NCI-H748 treated with DMSO at 0.1 percent for 48 hours (cell line): ENCODE measurements at places on chromosomes 3 and 15.

DNA sequence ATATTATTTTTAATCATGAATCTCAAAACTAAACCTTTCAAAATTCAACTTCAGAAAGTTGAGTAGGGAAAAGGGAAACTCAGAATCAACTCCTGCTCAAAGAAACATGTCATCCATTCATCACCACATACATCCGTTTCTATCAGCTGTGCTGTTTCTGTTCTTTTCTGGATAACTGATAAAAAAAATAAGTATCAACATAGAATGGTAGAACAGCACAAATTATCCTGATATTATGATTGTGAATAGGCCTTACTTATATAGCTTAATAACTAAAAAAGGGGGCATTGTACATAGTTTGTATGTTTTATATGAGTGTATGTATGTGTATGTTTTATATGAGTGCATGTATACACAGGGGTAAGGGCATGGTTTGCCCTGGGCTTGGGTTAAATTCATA lies 3.1 kb downstream of the TM4SF1 start:
- DNase-seq, result no peak

GRCh38 chr3:135091946-135092345 lies 296.9 kb downstream of the EPHB1 start:
- DNase-seq, result no peak

- DNase-seq, result no peak
These were observed 4.8 kb downstream of the VWA5B2 start for GRCh38 chr3:184234224-184234623.

GRCh38 chr3:55965776-55966175 lies 478.7 kb upstream of the WNT5A start:
- DNase-seq, result no peak

- no peak for DNase-seq
These were observed 482.2 kb downstream of the RBMS3 start for GRCh38 chr3:29763115-29763514.

GRCh38 chr15:38853608-38854007 lies 289.0 kb upstream of the RASGRP1 start:
- DNase-seq, result no peak

- no peak for DNase-seq
These were observed 15.8 kb upstream of the ARHGEF26 start for GRCh38 chr3:154105218-154105975.

GRCh38 chr15:90035840-90036230 lies 34.7 kb downstream of the ZNF710 start:
- no peak for DNase-seq

DNA sequence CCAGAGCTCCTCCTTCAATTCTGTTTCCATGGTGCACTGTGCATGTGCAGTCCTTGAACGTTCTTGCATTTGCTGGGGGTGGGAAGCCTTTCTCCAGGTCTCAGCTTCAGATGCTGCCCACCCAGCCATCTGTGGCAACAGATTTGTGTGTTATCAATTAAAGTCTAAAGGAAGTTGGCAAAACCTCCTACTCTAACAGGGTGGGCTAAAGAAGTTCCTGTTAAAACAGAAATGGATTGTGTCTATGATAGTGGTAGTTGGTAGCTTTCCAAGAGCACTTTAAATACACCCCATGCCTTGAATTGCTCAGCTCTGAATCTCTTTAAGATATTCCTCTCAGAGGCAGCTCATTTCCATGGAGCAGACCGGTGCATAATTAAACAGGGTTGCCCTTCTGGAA lies 488.0 kb upstream of the SUCLG2 start:
- DNase-seq, result no peak

GRCh38 chr3:152243721-152244516 lies 24.8 kb upstream of the MBNL1 start:
- no peak for DNase-seq

GRCh38 chr15:70098461-70099166 lies 897 bp upstream of the TLE3 start:
- DNase-seq, result peak; percentile 18

DNA sequence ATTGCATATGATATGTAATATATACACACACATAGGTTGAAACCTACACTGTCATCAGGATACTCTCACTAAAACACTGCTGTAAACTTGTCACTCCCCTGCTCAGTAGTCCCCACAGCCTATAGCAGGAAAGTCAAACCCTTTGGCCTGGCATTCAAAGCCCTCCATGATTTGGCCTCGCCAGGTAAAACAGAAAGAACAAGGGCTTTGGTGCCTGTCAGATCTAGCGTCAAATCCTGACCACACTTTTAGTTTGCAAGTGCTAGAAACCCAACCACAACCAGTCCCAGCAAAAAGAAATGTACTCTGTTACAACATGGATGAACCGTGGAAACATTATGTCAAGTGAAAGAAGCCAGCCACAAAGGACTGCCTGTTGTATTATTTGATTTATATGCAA lies 11.4 kb downstream of the CRABP1 start:
- DNase-seq, result no peak

DNA sequence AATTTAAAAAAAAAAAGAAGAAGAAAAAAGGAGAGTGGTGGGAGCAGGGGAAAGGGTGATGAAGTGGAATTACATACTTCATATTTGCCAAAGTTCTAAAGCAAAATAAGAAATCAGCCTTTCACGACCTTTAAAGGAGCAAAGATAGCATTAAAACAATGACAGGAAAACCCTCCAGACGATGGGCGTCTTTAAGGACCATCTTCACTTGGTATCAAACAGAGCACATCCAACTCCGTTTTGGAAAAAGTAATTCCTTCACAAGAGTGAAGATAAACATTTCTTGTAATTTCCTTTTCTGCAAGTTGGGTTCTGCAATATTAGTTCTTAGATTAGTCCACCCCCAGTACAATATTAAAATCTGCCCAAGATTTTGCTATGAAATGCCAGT lies 32.8 kb downstream of the FRMD4B start:
- DNase-seq, result no peak

- DNase-seq, result no peak
These were observed 244.3 kb upstream of the SLCO3A1 start for GRCh38 chr15:91609231-91609630.

GRCh38 chr3:127233371-127233770 lies 40.4 kb downstream of the PRR23E start:
- DNase-seq, result no peak

- no peak for DNase-seq
These were observed 209.7 kb downstream of the NR1D2 start for GRCh38 chr3:24154781-24155180.

DNA sequence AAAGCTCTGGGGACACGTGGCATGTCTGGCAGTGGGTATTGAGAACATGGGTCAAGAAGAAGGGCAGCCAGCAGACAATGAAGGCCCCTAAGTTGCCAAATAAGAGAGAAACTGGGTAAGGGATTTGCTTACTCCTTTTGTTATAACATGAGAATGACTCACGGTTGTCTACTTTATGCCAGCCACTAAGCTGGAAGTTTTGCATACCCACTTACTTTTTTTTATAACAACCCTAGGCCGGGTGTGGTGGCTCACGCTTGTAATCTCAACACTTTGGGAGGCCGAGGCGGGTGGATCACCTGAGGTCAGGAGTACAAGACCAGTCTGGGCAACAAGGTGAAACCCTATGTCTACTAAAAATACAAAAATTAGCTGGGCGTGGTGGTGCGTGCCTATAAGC lies 50.0 kb downstream of the DRD3 start:
- DNase-seq, result no peak

DNA sequence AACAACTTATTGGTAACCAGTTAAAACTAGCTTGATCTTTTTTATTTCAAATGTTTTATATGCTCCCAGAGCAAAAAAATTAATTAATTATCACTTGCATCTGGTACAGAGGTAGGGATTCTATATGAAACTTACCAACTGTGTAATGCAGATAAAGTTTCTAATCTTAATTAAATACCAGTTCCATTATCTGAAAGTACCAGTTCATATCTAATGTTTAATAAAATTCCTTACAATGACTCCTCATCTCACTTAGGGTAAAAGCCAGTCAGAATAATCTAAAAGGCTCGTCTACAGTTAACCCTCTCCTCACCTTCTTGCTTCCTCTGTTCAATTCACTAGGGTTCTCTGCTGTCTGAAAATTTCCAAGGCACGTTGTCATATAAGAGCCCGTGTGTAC lies 384.8 kb downstream of the RBMS3 start:
- no peak for DNase-seq

DNA sequence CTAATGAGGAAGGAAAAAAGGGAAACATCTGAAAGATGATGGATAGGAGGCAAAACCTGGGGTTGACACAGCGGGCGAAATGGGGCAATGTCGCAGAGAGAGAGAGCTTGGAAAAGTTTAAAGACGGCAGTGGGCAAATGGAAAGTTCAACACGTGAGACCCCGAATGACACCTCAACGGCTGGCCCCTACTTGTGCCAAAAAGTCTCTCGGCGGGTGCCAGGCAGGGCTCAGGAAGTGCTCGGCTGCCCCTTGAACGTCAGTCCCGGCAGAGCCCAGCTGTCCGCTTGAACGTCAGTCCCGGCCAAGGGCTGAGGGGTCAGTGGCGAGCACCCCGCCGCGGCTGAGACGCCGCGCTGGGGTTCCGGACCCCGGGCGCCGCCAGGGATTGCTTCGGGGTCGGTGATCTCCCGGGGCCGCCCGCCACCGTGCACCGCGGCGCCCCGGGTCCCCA lies 658 bp downstream of the EOGT start:
- DNase-seq, result no peak

- DNase-seq, result peak; percentile 84
These were observed 101.2 kb downstream of the TLE3 start for GRCh38 chr15:69996321-69997160.

- no peak for DNase-seq
These were observed 117.2 kb downstream of the THRB start for GRCh38 chr3:24377218-24377993.

DNA sequence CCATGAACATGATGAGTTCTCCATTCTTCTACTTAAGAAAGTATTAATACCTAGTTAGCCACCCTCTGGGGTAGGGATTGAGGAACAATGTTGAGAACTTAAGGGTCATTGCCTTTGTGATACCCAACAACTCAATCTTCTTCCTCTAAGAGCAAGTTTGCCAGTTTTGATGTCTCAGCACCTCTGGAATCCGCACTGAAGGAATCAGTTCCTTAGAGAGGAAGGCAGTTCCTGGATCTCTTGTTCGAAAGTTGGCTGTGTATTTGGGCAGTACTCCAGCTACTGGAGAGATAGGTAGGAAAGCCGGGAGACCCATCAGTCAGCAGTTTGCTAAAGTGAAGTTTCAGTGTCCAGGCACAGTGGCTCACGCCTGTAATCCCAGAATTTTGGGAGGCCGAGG lies 35.6 kb upstream of the MTHFS start:
- no peak for DNase-seq

DNA sequence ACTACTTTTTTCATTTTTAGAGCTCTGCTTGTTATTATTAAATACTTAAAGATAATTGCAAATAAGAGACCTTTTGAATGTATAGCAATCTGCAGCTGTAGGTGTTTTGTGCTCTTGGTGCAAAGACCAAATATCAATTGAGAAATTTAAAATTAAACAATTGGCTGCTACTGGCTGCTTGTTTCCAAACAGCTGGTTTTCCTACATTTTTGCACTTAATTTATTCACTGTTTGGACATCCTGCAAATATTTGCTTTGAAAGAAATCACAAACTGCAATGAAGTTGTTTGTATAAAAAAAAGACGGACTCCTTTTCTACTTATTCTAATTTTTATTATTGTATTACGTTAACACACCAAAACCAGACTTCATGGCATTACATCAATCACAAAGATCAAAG lies 35.6 kb downstream of the MED12L start:
- no peak for DNase-seq

DNA sequence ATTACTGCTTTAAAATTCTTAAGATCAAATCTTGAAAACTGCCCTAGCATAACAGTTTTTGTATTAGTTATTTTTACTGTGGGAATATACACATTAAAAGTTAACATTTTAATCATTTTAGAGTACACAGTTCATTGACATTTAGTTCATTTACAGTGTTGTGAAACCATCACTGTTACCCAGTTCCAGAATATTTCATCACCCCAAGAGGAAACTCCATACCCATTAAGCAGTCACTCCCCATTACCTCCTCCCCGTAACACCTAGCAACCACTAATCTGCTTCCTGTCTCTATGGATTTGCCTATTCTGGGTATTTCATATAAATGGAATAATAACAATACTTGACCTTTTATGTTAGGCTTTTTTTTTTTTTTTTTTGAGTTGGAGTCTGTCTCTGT lies 164.1 kb upstream of the LRRFIP2 start:
- no peak for DNase-seq

DNA sequence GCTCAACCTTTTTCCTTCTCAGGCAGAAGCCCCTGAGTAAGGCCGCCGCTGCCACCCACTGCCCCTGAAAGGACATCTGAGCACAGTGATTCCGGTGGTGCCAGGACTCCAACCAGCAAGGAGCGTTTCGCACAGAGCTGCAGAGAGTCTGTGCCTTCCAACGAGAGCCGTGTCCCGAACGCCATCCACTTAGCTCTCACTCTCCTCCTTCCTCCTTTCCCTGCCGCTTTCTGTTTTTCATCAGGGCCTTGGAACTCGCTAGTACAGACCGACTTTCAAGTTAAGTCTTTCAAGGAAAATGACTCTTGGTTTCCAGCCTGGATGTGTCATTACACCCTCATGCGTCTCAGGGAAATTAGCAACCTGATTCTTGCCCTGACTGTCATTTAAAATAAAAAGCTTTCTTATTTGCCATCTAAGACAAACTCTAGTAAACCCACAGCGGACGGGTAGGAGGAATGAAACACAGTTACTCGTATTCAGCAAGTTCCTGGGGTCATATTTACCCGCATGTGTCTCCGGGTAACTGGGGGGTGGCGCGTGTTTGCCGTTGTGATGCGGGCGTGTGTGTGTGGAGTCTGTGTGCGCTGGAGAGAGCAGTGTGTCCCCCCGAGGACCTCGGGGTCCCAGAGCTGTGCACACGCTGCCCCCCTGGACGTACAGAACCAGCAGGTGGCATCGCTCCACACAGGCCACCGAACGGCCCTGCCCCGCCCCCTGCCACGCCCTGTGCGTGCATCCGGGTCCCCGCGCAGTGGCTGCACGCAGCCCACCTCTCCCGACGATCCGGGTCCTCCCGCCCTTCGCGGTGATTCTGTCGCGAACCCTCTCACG lies 30.4 kb upstream of the ALDH1A3 start:
- no peak for DNase-seq

DNA sequence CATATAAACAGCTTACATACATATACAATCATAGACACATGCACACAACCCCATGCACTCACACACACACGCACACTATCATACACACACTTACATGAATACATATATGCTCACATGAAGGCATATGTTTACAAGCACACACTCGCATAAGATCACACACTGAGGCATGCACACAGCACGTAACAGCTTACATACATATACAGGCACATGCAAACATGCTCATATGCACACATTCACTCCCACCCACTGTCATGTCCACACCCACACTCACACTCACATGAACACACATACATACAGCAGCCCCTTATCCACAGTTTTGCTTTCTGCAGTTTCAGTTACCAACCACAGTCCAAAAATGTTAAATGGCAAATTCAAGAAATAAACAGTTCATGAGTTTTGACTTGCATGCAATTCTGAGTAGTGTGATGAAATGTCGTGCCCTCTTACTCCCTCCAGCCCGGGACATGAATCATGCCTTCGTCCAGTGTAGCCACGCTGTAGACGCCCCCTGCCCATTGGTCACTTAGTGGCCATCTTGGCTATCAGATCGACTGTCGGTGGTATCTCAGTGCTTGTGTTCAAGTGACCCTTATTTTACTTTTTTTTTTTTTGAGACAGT lies 27.8 kb downstream of the MEGF11 start:
- no peak for DNase-seq

- DNase-seq, result no peak
These were observed 496.1 kb downstream of the FOXP1 start for GRCh38 chr3:71087143-71088018.
